Cardiac muscle cell (in vitro differentiated cells and primary cell): ENCODE measurements at places on chromosomes 11 and 22.
A peak's percentile ranks its signal among the peaks of the same experiment; 100 is the strongest.

DNA sequence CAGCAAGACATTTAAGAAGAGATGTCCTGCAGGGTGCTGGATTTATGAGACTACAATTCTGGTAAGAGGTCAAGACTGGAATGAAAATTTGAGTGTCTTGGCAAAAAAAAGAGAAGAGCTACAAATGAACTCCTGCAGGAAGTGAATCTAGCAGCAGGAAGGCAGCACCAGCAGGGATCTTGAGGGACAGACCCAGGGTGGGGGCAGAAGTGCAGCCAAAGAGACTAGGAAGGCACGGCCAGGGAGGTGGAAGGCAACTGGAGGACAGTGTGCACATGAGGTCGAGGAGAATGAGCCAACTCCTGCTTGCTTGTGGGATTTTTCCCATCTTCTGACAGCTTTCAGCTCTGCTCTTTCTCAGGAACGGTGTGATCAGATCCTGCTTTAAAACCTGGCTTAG, 263.2 kb downstream of the BUD13 start:
- H3K4me1 ChIP-seq, result peaks cover 6% of the 10 kb centered on the region
- H3K36me3 ChIP-seq, result no peaks in the 10 kb centered on the region
- no peak for DNase-seq

DNA sequence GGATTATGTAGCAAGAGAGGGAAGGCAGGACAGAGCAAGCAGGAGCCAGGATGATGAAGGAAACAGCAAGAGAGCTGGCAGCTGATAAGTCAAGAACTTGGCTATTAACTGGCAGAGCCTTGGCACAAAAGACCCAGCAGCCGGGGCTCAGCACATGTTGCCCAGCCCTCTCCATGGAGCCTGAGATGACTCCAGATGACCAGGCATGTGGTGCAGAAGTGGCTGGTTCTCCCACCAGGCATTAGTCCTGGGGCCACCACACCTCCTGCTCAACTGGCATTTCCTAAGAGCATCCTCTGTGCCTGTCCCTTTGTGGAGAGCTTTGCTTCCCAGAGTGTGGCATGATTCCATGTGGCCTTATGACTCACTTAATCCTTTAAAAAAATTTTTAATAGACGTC, 522.6 kb downstream of the MN1 start:
- DNase-seq, result no peak
- no peaks in the 10 kb centered on the region for H3K27me3 ChIP-seq
- H3K27ac ChIP-seq, result no peak overlapping the region
- no peak overlapping the region for H3K4me3 ChIP-seq

- no peak for DNase-seq
- peaks cover 6% of the 10 kb centered on the region for H3K4me1 ChIP-seq
- no peaks in the 10 kb centered on the region for H3K36me3 ChIP-seq
- no peak overlapping the region for H3K4me3 ChIP-seq
- H3K27me3 ChIP-seq, result no peaks in the 10 kb centered on the region
These were observed 41.1 kb downstream of the UBASH3B start for GRCh38 chr11:122696662-122697061.

DNA sequence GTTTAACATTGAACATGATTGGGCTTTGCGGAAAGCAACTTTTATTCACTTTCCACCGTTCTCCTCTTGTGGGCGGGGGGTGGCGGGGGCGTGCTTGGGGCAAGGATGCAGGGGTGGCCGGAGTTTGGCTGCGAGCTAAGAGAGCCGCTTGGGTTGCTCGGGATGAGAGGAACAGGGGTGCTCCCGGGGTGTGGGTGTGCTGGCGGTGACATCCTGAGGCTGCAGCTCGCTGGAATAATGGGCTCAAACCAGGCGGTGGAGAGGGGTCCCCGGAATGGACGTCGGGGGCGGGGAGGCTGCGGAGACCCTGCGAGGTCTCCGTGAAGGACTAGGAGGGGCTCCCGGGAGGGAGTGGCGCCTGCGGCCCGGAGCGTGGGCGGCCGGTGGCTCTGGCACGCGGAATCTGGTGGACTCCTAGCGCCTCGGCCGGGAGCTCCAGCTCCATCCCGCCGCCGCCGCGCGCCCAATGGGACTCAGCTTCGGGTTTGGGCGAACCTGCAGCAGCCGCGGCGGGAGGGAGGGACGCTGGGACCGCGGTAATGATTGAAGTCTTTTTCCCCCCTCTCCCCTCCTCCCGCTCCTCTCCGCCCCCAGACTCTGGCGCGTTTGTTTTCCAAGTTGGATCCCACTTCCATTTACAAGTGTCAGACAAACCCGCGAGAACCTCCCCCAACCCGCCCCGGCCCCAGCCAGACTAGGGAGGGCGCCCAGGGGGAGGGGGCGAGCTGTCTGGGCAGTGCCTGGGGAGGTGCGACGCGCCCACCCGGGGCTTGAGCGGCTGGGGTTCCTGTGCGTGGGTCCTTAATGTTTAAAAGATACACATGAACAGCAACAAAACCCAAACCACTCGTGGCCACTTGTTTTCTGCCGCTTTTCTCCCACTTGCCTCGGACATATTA, 2.0 kb downstream of the FAT3 start:
- peaks cover 3% of the 10 kb centered on the region for H3K4me1 ChIP-seq
- H3K27ac ChIP-seq, result no peak overlapping the region
- peak; percentile 62 for DNase-seq
- no peaks in the 10 kb centered on the region for H3K36me3 ChIP-seq

DNA sequence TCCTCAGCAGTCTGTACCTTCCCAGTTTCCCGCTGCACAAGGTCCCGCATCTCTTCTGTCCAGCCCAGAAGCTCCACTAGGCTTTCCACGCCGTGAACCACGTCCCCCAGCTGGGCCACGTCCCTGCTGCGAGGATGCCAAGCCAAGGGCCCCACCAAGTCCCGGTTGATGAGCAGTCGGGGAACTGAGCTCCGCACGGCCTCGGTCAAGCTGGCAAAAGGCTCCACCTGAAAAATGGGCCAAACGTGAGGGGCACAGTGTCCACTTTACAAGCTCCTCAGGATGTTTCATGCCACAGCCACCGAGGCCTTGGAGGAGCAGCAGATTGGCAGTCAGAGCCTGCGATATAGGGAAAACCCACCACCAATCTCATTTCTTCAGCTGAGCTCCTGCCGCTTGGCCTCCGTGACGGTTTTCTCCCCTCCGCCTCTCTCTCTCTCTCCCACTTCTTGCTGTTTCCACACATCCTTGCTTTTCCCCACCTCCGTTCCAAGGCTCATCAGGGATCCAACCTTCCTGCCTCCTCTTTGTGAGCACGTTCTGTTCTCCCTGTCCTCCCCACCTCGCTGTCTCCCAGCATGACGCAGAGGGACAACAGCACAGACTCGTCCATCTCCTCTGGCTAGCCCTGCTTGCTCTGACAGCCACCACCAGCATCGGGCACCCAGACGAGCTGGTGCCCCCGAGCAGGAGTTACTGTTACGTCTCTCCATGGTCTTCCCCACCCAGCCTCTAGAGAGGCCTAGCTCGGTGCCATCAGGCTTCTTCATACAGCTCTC, 11.5 kb downstream of the RIC8A start:
- peaks cover 19% of the 10 kb centered on the region for H3K36me3 ChIP-seq
- DNase-seq, result no peak
- no peaks in the 10 kb centered on the region for H3K4me1 ChIP-seq
- no peak overlapping the region for H3K4me3 ChIP-seq
- no peak overlapping the region for H3K27ac ChIP-seq

GRCh38 chr11:5691964-5692361, 2.4 kb downstream of the TRIM22 start:
- no peaks in the 10 kb centered on the region for H3K36me3 ChIP-seq
- H3K27ac ChIP-seq, result no peak overlapping the region
- no peak for DNase-seq

- DNase-seq, result no peak
- H3K36me3 ChIP-seq, result no peaks in the 10 kb centered on the region
- no peak overlapping the region for H3K4me3 ChIP-seq
- peaks cover 52% of the 10 kb centered on the region for H3K27me3 ChIP-seq
These were observed 62.6 kb downstream of the TRAF6 start for GRCh38 chr11:36447514-36447913.

- no peak overlapping the region for H3K4me3 ChIP-seq
- no peak for DNase-seq
- no peaks in the 10 kb centered on the region for H3K4me1 ChIP-seq
- H3K27ac ChIP-seq, result no peak overlapping the region
- H3K27me3 ChIP-seq, result no peaks in the 10 kb centered on the region
These were observed 24.3 kb upstream of the ADA2 start for GRCh38 chr22:17243524-17243923.

DNA sequence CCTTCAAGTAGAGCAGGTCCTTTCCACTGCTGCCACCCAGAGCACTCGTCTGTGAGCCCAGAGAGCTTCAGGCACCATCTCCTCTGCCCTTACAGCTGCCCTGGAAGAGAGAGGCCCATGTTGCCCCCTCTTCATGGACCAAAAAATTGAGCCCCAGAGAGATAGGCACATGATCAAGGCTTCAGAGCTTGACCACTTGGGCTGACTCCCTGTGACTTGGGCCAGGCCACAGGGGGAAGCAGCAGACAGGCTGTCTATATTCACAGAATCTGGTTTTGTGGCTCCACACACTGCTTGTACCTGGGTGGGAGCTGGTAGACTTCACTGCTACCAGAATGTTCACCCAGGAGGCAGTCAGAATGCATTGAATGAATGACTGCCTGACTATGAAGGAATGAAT, 58.2 kb downstream of the SMIM38 start:
- DNase-seq, result no peak
- H3K27me3 ChIP-seq, result no peaks in the 10 kb centered on the region
- no peak overlapping the region for H3K4me3 ChIP-seq
- H3K4me1 ChIP-seq, result no peaks in the 10 kb centered on the region

DNA sequence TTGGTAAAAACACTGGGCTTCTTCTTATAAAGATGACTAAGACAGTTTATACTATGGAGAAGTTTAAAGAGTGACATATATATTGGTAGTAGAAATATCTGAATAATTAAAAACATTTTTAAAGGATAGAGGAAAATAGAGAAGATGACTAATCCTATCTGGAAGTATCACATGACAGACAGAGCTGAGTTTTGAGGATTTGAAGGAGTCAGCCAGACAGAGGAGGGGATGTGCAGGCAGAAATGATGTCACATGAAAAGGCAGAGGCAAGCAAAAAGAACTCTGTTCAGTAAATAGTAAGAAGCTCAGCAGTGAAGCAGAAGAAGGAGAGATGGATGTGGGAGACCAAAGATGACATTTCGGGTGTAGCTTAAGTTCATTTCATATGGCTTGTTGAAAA, 1.6 kb downstream of the OR10A2 start:
- H3K4me3 ChIP-seq, result no peak overlapping the region
- no peak for DNase-seq
- no peaks in the 10 kb centered on the region for H3K36me3 ChIP-seq
- no peak overlapping the region for H3K27ac ChIP-seq

- H3K36me3 ChIP-seq, result no peaks in the 10 kb centered on the region
- no peaks in the 10 kb centered on the region for H3K27me3 ChIP-seq
- H3K4me3 ChIP-seq, result no peak overlapping the region
- DNase-seq, result no peak
- no peaks in the 10 kb centered on the region for H3K4me1 ChIP-seq
These were observed 15.2 kb downstream of the IGSF9B start for GRCh38 chr11:133941546-133941945.

GRCh38 chr11:34915136-34916014, 804 bp downstream of the APIP start:
- H3K4me3 ChIP-seq, result peak overlapping the region; percentile 66
- no peaks in the 10 kb centered on the region for H3K27me3 ChIP-seq

DNA sequence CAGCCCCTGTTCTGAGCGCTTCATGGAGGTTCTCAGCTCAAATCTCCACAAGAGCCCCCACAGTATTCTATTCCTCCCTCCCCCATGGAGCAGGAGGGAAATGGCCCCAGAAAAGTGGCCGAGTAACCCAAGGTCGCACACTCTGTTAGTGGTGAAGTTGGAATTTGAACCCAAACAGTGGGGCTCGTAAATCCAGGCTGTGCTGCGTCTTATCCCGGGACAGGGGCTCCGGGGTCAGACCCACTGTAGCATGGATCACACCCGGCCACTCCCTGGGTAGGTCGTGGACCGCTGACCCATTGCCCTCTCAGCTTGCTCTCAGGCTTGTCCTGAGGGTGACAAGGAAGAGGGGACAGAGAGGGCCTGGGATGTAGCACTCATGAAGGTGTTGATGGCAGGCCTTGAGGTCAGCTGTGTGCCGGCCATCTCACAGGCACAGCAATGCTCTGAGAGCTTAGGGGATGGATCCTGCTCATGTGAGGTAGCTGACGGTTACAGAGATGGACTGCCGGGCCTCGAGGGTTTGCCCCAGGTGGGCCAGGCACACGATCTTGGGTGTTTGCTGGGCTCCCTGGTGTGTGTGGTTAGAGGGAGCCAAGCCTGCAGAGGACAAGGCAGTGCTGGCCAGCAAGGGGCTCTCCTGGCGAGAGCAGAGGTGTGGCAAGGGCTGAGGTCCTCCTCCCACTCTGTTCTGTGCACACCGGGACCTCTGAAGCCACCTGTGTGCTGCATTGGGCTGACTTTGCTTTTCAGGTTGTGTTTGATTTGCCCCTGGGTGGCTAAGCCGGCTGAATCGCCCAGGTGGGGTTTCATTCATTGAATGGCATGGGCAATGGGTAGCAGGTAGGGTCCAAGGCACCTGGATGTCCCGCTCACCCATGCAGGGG, 2.3 kb upstream of the FGF19 start:
- H3K27me3 ChIP-seq, result peaks cover 51% of the 10 kb centered on the region
- H3K4me3 ChIP-seq, result no peak overlapping the region
- no peaks in the 10 kb centered on the region for H3K4me1 ChIP-seq
- H3K36me3 ChIP-seq, result no peaks in the 10 kb centered on the region

DNA sequence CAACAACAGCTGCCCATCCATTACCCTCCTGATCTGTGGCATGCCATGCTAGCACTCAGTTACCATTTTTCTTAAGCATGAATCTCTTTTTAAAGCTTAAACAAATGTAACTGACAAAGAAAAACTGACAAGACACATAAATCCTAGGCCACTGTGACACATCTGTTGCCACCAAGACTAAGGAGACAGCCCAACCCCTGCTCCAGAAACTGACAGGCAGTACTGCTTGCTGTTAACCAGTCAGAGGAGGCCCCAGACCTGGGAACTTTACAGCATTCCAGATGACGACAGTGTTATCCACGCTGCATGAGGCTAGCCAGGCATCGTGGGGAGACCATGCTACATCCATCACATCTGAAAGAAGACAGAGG, 33.8 kb downstream of the HIRA start:
- H3K27ac ChIP-seq, result peak overlapping the region; percentile 97
- no peak for DNase-seq
- H3K4me1 ChIP-seq, result peaks cover 19% of the 10 kb centered on the region
- no peaks in the 10 kb centered on the region for H3K27me3 ChIP-seq

DNA sequence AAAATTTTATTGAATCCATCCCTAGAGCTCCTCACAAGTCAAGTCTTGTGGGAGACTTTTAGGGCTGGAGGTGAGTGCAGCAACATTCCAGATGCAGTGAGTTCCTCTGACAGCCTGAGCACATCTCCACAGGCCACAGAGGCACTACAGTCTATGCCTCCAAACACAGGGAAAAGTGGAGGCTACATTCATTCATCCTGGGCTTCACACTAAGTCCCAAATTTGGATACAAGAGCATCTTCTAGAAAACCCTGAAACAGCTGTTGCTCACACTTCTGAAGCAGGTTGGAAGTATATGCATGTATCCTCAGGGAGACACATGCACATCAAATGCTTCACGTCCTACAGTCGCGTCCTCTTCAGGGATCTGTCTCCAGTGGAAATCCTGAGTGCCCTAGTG, 1.2 kb downstream of the CD3D start:
- no peak for DNase-seq
- peaks cover 19% of the 10 kb centered on the region for H3K27me3 ChIP-seq
- no peak overlapping the region for H3K4me3 ChIP-seq
- H3K4me1 ChIP-seq, result no peaks in the 10 kb centered on the region
